ENCODE measurements at places on chromosomes 16 and 17.
A peak's percentile ranks its signal among the peaks of the same experiment; 100 is the strongest.

DNA sequence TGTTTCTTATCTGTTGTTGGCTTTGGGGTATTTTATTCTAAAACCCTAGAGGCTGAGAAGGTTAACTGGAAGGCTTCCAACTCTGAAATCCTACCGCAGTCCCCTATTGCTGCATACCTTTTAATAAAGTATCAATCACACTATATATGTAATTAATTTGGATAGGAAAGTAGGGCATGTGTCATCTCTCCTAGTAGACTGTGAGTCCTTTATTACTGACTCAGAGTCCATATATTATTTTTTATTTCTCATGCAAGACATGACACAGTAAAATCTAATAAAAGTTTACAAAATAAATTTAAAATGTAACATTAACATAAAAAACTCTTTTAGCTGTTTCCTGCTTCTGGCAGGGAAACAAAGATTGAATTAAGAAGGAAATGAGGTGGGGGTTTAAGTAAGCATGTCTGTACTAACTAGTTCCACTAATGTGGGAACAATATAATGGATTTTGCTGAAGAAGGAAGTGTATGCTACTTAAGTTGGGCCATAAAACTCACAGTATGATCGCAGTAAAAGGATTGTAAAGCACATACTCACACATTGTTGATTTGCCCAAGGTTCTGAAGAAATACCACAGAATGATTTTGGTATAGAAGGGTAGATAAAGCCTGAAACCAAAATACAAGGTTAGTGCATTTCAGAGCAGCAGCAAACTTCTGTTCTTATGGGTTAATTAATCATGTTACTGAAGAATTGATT is 97.6 kb upstream of the HLF start:
- no peak for DNase-seq

DNA sequence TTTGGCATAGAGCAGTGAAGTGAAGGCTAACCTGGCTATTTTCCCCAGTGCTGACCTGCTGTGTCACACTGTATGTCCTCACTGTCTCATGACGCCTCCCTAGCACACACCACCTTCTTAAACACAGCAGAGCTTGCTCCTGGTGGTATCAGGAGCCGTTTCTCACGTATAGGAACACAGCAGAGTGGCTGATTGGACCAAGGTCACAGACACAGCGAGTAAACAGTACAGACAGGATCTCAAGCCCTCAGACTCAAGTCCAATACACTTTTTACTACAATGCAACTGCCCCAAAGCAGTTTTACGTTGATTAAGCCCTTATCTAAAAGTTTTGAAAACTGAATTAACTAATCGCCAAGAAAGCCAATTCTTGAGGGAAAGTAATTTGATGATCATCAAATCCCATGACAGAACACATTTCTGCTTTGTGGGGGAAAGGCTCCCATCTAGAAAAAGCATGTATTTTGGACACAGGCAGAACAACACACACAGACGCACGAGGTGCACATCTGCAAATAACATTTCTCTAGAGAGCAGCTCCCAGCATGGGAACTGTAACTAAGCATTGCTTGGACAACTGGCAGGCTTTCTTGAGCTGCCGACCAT is 15.2 kb downstream of the ARHGAP17 start:
- DNase-seq, result no peak

DNA sequence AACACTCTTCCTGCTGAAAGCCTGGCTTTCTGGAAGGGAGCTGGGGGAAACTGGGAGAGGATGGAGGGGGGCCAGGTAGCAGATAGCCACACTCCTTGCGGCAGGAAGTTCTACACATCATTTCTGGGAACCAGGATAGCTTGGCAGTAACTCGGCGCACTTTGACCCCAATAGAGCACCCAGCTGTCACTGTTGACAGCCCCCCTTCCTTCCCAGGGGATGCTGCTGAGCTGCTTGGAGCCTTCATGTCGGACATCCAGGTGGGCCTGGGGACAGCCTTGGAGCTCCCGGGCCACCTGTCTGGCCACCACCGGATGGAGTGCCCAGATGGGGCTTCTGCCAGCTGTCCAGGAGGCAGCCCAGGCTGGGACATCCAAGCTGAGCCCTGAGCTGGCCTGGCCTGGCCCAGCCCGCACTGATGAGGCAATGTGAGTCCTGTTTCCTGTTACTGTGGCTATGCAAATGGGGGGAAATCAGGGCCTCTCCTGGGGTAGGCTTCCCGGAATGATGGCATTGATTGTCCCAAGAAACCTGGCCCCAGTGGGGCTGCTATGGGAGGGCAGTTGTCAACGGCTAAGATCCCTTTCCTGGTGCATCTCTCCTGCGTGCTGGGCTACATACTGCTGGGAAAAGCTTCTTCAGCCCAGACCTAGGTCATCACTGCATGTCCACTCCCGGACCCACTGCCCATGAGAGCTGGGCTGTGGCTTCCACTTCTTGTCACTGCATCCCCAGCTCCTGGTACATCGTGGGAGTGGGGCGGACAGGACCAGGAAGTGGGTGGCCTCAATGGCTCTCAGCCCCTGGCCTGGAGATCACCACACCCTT is 50.0 kb downstream of the SOCS1 start:
- peak; percentile 43 for DNase-seq

DNA sequence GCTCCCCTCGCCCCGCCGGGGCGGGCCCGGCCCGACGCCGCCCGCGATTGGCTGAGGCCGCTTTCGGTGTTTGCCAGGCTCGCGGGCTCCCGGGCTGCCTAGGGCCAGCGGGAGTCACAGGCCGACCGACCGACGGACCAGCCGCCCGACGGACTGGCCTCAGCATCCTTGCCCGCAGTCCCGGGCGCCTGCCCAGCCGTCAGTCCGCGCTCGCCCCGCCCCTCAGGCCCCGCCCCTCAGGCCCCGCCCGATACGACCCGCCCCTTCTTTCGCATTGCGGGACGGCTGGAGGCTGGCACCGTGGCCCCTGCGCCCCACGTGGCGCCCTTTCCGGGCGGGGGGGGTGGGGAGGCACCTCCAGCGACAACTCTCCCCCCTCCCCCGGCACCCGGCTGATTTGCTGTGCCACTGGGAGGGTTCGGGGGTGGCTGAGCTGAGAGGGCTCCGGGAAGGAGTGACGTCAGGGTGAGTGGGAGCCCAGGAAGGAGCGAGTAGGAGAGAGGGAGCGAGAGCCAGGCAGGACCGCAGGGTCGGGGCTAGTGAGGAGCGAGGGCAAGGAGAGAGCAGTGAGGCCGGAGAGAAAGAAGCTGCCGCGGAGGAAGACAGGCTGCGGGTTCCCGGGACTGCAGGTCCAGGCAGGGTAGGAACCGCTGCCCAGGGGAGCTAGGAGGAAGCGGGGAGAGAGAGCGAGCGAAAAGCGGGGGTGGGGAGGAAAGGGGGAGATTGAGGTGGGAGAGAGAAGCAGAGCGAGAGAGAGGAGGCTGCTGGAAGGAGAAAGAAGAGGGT is at the start of gene ASPHD1:
ASPHD1 (plus strand) TSS at position 387 of the 786 bp plus-strand sequence. CDS start 484 bp downstream, outside the sequence.
- peak; percentile 84 for DNase-seq

DNA sequence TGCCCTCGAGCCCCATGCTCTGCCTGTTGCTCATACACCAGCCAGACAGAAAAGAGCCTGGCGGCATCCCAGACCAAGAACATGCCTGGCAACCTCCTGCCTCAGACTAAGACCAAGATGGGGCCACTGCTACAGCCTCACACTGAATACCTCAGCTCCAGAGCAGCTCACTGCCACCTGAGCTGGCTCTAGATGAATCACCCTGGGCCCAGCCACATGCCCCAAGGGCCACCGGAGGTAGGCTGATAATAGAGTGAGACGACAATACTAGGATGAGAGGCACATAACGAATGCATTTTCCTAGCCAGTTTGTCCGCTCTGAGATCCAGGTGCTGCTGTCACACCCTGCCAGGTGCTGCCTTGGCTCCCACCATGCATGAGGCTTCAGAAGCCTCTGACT is 13.0 kb downstream of the PIP4K2B start:
- DNase-seq, result no peak

GRCh38 chr17:47945529-47946508 is 4.4 kb downstream of the PNPO start:
- DNase-seq, result no peak

GRCh38 chr16:73304008-73304774 is 256.3 kb upstream of the ZFHX3 start:
- no peak for DNase-seq

GRCh38 chr17:60751884-60752283 is 74.2 kb downstream of the BCAS3 start:
- DNase-seq, result no peak

- DNase-seq, result no peak
These were observed 213.6 kb downstream of the SEC14L1 start for GRCh38 chr17:77354420-77354669.

GRCh38 chr17:79423811-79424465 is 186.9 kb downstream of the RBFOX3 start:
- no peak for DNase-seq

DNA sequence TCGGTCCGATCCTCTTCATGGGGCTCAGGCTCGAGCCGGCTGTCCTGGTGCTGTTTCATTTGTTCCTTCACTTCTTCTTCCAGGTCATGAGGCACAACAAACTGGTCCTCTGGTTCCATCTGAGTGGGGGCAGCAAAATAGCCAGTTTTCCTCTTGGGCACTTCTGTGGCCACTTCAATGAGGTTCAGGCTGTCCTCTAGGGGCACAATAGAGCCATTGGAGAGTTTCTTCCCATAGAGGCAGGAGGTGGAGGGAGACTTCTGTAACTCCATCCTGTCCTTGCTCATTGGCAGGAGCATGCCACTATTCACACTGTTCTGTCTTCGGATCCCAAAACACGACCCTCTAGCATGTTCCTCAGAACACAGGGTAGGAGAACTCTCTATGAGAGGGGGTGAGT is 22.9 kb downstream of the MARVELD3 start:
- DNase-seq, result no peak

DNA sequence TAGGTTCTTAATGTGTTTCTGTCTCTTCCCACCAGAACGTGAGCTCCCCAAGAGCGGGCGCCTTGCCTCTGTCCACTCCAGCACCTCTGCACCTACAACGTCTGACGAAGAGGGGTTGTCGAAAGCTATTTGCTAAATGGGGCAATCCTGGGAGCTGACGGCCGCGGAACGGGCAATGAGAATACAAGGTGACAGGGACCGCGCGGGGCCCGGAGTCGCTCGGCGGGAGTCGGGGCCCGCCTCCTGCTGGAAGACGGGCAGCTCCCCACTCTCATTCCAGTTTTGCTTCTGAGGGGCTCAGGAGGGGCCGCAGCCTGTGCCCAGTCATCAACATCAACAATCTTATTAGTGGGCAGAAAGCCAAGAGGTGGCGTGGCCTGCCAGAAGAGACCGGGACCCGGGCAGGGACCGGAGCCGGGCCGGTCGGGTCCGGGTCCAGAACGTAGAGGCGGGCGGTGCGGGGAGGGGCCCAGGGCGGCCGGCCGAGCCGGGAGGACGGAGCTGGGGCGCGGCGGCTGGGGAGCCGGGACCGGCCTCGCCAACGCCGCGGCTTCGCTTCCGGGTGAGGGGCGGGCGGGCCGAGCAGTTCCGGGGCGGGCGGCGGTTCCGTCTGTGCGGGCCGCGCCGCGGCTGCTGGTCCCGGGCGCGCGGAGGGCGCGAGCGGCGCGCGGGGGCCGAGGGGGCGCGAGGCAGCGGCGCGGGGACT is at the start of gene MOSMO:
MOSMO (plus strand) TSS at position 603 of the 706 bp plus-strand sequence. CDS start 191 bp downstream, outside the sequence.
- DNase-seq, result peak; percentile 81

DNA sequence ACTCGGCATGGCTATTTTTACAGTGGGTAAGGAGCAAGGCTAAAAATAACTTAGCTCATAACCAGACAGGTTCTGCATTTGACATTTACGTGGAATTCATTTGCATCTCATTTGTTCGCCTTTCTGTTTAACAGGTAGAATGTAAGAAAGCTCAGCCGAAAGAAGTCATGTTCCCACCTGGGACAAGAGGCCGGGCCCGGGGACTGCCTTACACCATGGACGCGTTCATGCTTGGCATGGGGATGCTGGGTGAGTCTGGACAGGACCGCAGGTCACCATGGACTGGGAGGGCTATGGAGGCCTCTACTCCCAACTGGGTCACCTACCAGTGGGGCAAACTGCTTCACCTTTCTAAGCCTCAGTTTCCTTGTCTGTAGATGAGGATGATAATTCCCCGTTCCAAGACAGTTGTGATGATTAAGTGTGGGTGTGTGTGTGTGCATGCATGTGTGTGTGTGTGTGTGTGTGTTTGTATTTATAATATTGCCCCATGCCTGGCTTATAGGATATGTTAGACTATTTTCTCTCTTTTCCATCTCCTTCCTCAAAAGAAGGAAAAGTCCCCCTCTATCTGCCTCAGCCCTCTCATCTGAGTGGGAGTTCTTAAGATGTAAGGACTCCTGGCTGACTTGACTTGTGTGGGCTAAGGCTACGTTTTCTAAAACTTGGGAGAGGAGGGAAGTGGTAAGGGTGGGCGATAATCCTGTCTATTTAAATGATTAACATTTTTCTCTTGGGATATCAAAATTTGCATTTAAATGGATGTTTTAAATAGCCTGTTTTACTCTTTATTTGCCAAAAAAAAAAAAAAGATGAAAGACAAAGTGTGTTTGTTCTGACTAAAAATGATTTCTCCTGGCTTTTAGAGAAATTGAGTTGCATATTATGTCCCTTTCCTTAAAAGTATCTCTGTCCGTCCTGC is 129.0 kb downstream of the CCDC182 start:
- DNase-seq, result no peak

GRCh38 chr17:38912221-38912813 is 13.1 kb upstream of the LASP1NB start:
- DNase-seq, result no peak

GRCh38 chr17:64781014-64781756 is 119.1 kb upstream of the SMURF2 start:
- peak; percentile 71 for DNase-seq

DNA sequence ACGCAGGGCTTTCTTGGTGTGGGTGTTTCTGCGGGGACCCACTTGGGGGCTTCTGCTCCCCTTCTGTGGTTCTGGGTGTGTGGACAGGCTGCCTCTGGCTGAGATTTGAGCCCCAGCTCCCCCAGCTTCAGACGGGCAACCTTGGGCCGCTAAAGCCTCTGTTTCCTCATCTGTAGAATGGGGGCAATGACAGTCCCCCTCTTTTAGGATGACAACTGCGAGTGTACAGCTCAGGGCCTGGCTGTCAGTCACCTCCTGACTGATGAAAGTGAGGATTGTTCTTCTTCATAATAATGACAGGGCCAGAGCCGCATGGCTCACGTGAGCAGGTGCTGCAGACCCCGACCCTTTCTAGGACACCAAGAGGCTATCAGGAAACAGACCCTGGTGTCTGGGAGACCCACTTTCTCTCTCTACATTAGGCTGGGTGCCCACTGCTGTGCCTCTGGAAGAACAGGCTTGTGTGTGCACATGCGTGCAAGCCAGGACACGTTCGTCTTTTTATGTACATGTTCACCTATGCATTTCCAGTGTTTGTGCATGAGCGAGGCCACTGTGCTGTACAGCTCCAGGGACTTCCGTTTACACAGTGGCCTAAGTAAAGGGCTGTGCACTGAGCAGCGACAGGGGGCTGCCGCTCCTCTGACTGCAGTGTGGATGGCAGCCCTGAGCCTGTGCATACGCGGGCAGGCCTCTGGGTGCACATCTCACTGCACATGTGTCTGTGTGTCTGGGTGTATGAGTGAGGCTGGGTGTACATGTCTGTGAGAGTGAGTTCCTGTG is 4.6 kb downstream of the SPNS3 start:
- DNase-seq, result no peak

Measured in activated CD4-positive, alpha-beta T cell treated with anti-CD3 and anti-CD28 coated beads for 36 hours (primary cell).